ENCODE measurements at places on chromosomes 1 and 21.
A peak's percentile ranks its signal among the peaks of the same experiment; 100 is the strongest.

- no peak for DNase-seq
Observed at GRCh38 chr21:31334648-31335121, 9.4 kb downstream of the TIAM1 start.

DNA sequence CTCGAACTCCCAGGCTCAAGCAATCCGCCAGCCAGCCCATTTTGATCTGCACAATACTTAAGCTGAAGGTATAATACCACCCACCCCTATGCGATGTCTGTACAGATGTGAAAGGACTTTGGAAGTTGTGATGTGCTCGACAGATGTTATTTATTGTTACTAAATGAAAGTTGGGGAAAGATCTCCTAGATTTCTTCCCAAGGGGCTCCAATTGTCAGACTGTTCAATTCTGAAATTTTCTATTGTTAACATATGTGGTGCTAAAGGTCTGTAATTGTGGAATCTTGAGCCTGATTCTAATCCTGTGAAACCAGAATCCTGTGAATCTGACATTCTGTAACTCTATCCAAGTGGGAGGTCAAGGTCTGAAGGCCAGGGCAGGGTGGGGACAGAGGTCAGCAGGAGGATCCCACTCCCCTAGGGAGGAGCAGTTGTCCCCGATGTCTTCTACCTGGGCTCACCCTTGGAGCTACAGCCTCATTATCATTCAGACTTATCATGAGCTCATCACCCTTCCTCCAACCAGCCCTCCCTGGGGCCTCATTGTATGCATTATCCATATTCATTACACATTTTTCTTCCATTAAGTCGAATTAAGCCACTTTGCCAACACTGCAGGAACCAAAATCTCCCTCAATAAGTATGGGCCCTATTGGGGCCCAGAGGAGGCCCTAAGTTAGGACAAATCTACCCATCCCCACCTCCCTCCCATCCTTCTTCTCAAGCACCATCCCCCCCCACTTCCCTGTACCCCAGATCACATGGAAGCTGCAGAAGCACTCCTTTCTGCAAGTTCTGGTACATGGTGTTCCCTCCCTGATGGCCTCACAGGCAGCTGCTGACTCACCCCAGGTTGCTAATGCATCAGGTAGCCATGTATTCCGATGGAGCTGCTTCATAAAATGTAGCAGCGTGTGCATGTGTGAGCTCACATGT lies 32.3 kb downstream of the SHISAL2A start:
- DNase-seq = no peak

- DNase-seq = no peak
Observed at GRCh38 chr1:156499194-156499841, 1.3 kb downstream of the MEF2D start.

DNA sequence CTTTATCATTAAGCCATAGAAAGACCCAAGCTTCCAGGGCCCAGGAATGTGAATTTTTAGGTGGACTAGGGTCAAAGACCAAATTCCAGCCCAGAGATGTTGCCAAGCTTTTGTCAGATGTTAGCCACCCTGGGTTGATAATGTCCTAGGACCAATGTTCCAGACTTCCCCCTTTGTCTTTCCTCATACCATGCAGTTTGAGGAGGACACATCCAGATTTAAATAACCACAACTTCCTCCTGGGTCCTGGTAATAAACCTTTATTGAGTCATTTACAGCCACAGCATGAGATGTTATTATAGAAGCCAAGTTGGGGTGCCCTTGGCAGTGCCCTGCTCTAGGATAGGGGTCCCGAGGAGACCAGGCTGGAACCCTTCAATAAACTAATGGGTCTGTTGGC lies 5.9 kb downstream of the TNR start:
- DNase-seq = no peak

- no peak for DNase-seq
Observed at GRCh38 chr1:56415720-56416119, 163.6 kb downstream of the PLPP3 start.

GRCh38 chr1:119279456-119280381 lies 88.9 kb upstream of the HAO2 start:
- DNase-seq = no peak

GRCh38 chr1:183912265-183912886 lies 107.5 kb downstream of the RGL1 start:
- DNase-seq = no peak

GRCh38 chr1:20178634-20179370 lies 7.1 kb upstream of the UBXN10 start:
- DNase-seq = no peak

DNA sequence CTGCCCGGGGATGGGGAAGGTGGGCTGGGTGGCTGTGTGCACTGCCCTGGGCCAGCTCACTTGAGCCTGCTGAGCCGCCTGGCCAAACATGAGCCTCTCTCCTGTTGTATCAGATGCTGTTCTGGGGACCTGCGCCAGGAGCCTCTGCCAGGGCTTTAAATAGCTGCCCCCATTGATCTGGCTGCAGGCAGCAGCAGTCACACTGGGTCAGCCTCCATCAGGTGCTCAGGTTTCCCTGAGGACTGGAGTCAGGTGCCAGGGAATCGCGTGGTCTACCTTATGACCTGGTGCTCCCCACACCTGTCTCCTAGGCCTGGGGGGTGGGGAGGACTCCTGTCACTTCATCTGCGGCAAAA lies 700 bp upstream of the CCDC28B start:
- peak; percentile 49 for DNase-seq

- DNase-seq = no peak
Observed at GRCh38 chr1:193105821-193106177, 585 bp upstream of the GLRX2 start.

DNA sequence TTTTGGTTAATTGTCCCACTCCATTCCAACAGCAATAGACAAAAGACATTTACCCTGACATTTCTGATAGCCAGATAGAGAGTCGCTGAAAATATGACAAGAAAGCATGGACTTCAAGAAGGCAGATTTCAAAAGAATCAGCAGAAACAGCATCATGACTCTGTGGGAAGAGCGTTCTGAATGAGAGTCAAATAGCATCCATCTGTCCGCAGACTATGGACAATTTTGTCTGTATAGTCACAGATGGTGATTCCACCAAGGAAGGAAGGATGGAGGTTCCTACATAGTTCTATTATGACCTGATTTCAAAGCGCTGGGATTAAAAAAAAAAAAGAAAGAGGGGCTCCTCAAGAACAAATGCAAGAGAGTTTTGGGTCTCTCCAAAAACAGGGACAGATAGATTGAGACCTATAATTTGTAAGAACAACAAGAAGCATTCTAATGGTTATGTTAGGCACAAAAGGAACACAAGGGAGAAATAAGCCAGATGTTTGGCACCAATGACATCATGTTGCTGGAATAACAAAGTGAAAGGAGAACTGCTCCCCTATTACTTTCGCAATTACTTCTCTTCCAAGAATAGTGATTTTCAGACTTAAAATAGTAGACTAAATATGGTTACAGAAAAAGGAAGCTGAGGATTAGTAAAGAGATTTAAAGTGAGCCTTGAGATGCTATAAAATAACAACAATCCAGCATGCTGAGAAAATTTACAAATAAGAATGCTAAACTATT lies 28.5 kb downstream of the NIBAN1 start:
- no peak for DNase-seq

DNA sequence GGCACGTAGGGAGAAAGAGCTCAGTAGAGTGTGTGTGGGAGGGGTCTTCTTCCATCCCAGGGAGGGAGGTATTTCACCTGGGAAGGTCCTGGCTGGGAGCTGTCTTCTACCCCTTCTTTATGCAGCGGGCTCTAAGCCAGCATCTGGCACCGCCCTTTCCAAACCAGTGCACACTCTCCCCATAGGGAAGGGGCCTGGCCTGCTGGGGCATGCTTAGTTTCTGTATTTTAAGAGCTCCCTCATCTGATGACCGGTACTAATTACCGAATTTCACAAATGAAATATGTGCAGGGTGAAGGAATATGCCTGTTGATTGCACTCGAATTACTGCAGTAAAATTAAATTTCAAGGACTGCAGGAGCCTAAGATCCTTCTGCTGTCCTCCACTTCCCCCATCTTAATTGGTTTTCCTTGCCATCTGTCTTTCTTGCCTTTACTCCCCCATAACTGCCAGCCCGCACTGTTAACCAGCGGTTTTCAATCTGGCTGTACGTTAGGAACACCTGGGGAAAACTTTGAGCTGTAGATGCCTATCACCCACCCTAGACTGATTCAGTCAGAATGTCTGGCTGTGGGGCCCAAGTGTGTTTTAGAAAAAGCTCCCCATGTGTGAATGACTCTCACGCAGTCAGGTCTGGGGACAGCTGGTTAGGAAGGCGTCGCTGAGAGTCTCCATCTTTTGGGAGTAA lies 20.1 kb downstream of the GALNT2 start:
- DNase-seq = peak; percentile 79

DNA sequence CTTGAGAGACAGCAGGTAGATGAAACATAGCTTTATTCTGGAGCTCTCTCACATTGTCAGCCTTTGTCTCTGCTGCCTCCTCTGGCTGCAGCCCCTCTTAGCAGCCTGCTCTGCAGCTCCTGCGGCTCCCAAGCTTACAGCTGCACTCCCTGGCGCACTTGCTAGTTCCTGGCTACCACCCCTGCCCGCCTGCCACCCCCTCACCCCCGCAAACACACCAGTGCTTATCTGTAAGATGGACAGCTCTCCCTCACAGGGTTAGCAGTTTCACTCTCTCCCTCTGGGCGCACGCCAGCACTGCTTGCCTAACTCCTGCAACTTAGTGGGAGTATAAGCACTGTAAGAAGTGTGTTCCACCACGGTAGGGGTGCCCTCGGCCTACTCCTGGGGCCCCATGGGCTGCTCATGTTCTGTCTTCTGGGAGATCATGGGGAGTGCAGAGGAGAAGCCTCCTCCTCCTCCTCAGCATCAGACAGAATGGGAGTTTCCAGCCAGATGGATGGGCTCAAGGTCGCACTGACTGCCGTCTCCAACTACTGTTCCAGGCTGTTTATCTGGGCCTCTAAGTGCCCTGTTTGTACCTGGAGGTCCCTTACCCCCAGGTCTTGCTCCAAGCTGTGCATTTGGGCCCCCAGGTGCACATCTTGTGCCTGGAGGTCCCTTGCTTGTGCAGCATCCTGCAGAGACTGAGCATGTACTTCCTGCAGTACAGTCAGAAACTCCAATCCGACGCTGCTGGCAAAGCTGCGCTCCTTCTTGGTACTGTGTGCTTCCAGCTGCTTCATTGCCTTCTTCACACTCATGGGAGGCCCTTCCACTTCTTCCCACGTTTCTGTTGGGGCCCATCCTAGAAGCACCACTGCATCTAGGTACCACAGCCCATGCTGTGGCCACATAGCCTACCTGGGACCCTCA lies 1388.1 kb downstream of the AMY1C start:
- DNase-seq = no peak

GRCh38 chr1:65232461-65232990 lies 76.8 kb upstream of the DNAJC6 start:
- no peak for DNase-seq

GRCh38 chr1:192575499-192576189 lies at the start of gene RGS1:
RGS1 (plus strand) TSS chr1:192575773; CDS start chr1:192575793, 20 bp downstream.
- no peak for DNase-seq

Measured in DMS79 treated with DMSO at 0.1 percent for 48 hours (cell line).